ENCODE measurements at places on chromosomes 12 and 14.

- DNase-seq = no peak
Observed at GRCh38 chr12:13343375-13343774, 146.8 kb downstream of the EMP1 start.

DNA sequence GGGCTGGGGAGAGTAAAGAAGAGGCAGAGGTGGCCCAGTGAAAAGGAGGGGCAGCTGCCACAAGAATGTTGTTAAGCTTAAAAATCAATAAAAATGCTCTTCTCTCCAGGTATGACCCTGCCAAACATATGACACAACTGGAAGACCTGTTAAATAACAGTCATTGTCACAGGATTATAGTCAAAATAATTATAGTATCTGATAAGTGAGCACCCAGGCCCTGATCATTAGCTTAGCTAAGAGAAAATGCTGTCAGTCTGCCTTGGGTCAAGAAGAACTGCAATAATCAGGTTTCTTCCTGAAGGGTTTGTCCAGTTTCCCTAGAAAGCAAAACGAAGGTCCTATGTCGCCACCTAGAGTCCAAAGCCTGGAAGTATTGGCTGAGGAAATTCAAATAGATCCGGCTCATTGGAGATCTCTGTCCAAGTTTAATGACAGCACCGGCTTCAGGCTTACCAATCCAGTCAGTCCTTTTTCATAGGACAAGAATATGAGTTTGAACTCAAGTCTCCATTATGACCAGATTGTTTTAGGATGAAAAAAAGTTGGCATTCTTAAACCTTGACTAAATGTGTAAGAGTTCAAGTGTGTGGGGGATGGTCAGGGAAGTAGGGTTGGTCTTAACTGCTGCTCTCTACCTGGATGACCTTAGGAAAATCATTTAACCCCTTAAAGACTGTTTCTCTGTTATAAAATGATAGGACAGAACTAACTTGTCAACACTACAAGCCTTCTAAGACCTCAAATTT lies 22.5 kb upstream of the NKX2-8 start:
- DNase-seq = no peak

GRCh38 chr12:29415111-29415510 lies 34.1 kb upstream of the ERGIC2 start:
- DNase-seq = no peak

DNA sequence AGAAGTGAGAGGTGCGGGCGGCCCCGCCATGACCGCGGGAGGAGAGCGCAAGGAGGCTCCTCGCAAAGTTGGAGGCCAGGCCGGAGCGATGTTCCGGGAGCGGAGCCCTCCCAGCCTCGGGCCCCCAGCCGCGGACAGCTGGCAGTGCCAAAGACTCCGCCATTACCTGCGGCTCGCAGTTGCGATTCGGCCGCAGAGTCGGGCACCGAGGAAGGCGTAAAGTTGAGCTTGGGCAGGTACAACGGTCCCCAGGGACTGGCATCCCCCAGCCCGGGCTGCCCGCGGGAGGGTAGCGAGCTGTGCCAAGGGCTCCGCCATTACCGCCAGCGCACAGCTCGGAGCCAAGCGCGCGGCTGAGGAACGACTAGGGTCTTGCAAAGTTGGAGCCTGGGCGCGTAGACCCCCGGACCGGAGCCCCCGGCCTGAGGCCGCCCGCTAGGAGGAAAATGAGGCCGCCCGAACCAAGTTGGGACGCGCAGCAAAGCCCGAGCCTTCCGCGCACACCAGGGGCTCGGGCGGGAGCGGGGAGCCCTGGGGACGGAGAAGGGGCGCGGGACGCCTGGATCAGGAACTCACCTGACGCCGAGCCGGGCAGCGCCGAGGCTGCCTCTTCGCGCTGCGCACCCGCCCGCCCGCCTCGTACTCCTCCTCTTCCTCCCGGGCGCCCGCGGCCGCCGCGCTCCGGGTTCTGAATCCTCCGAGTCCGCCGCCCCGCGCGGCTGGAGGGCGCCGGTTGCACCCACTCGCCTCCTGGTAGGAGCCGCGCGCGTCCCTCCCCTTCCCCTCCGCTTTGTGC lies 677 bp downstream of the NOS1 start:
- DNase-seq = no peak

- no peak for DNase-seq
Observed at GRCh38 chr12:42945927-42946326, 356.4 kb upstream of the PRICKLE1 start.

DNA sequence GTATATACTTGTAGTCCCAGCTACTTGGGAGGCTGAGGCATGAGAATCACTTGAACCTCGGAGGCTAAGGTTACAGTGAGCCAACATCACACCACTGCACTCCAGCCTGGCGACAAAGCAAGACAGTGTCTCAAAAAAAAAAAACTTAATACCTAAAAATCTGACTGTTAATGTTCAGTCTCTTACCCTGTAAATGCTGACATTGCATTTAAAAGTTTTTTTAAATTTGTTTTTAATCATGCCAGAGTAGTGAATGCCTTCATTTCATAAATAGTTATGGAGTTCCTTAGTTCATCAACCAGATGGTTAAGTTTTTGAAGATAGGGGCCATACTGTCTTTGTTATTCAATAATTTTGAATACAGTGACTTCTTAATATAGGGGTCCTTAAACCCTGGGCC lies 21.2 kb downstream of the CAND1 start:
- DNase-seq = no peak

DNA sequence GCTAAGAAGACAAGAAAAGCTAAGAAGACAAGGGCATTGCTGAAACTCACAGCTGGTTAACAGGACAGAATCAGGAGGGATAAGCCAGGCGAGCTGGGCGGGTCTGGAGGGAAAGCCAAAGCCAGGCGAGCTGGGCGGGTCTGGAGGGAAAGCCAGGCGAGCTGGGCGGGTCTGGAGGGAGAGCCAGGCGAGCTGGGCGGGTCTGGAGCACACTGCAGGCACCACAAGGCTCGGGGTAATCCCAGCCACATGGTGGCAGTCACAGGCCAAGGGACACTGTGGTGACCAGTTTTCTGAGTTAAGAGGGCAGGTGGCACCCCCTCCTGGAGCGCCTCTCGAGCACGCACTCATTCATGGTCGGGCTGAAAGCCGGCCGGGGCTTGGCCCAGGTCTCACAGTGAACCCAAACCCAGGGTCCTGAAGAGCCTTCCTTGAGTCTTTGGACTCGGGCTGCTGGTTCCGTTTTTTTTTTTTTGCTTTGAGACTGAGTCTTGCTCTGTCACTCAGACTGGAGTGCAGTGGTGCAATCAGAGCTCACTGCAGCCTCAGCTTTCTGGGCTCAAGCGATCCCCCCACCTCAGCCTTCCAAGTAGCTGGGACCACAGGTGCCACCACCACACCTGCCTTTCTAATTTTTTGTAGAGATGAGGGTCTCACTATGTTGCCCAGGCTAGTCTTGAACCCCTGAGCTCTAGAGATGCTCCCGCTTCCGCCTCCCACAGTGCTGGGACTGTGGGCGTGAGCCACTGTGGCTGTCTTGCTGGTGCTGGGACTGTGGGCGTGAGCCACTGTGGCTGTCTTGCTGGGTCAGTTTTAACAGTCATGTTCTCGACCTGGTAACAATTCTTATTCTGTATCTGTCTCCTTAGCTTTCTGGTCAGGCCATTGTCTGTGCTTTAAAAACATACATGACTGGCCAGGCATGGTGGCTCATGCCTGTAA lies 40.2 kb downstream of the HSP90AA1 start:
- DNase-seq = no peak

GRCh38 chr14:31261859-31262731 lies 54.5 kb upstream of the HECTD1 start:
- DNase-seq = no peak

GRCh38 chr14:105392131-105393090 lies 5.9 kb upstream of the TEX22 start:
- DNase-seq = no peak

- no peak for DNase-seq
Observed at GRCh38 chr12:116556964-116557698, 2.0 kb upstream of the MAP1LC3B2 start.

DNA sequence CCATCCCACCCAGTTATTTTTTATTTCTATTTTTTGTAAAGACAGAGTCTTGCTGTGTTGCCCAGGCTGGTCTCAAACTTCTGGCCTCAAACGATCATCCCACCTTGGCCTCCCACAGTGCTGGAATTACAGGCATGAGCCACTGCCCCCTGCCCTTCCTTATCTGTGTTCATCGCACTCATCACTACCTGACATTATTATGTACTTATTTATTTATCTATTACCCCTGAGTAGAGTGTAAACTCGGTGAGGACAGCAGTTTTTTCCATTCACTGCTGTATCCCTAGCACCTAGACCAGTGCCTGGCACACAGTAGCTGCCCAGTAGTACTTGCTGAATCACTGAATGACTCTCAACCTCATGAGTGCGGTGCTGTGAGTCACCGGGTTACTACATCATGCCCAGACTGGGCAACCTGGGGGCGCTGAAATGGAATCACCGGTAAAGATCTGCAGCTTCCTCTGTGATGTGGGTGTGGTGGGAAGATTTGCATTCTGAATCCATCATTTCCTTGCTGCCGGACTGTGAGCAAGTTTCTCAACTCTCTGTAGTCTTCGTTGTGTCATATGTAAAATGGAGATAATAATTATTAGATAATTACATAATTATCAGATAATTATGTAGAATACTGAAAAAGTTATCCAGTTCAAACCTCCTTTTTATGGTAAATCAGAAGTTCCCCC lies 81.9 kb upstream of the USP44 start:
- no peak for DNase-seq

DNA sequence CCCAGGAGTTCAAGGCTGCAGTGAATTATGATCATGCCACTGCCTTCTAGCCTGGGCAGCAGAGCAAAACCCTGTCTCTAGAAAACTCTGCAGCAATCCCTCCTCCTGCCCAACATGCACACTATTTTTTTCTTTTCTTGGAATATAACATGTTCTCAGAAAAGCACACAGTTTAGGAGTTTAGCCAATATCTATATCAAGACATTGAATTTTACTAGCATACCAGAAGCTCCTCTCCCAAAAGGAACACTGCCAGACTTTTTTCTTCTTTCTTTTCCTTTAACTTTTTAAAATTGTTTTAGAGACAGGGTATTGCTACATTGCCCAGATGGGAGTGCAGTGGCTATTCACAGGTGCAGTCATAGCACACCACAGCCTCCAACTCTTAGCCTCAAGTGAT lies 107.1 kb upstream of the AEBP2 start:
- DNase-seq = no peak

- DNase-seq = no peak
Observed at GRCh38 chr14:79568594-79568993, 642.7 kb downstream of the DIO2 start.

DNA sequence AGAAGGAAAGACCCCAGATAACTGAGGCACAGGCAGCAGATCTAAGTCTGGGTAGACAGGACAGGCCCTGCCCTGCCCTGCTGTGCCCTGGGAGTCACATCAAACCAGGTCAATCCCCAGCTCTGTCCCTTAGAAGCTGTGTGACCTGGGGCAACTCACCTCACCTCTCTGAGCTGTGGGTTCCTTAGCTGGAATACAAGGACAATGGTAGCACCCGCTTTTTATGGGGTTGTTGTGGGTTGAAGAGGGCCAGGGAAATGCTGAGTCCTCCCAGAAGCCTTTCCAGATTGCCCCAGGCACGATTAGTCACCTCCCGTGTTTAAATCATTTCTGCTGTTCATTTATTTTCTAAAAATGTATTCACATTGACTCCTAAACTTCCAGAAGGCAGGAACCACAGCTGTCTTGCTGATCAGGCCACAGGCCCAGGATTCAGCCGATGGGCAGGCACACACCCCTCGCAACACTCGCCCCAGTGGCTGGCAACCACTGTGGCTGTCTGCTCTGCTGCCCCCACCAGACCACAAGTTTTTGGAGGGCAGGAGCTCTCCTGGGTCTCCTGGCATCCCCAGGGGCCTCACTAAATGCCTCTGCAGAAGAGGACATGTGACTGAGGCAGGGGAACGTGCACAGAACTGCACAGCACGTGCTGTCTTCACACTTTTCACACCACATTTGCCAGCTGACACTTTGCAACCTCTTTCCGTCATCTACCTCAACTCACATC lies 3.0 kb downstream of the SELPLG start:
- DNase-seq = no peak

- DNase-seq = no peak
Observed at GRCh38 chr12:25130741-25131188, 64.2 kb downstream of the DNAI7 start.

- no peak for DNase-seq
Observed at GRCh38 chr12:88181881-88182280, 39.8 kb downstream of the TMTC3 start.

- DNase-seq = no peak
Observed at GRCh38 chr12:119681111-119681510, 13.2 kb downstream of the PRKAB1 start.

- no peak for DNase-seq
Observed at GRCh38 chr14:104596927-104597351, 7.6 kb downstream of the TMEM179 start.

- no peak for DNase-seq
Observed at GRCh38 chr12:25497021-25497420, 56.1 kb downstream of the LMNTD1 start.

GRCh38 chr12:119730381-119730780 lies 62.4 kb downstream of the PRKAB1 start:
- DNase-seq = no peak

- DNase-seq = no peak
Observed at GRCh38 chr12:64813723-64814122, 10.7 kb upstream of the TBC1D30 start.

- DNase-seq = peak; percentile 17
Observed at GRCh38 chr14:68978172-68978911, 760 bp downstream of the ACTN1 start.

DNA sequence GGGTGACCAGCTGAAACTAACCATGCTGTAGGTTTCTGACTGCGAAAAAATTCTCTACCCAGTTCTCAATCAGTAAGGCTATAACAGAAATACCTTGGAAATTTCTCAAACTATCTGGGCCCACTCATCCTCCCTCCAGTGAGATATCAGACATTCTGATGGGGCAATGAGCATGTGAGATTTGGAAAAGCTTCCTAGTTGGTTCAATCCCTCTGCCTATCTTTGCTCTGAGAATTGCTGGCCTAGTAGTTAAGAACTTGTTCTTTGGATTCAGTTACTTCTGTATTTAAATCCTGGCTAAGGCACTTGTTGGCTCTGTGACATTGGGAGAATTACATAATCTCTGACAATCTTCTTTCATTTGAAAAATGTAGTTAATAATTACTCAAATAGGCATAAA lies 119.4 kb downstream of the SLC15A5 start:
- no peak for DNase-seq

DNA sequence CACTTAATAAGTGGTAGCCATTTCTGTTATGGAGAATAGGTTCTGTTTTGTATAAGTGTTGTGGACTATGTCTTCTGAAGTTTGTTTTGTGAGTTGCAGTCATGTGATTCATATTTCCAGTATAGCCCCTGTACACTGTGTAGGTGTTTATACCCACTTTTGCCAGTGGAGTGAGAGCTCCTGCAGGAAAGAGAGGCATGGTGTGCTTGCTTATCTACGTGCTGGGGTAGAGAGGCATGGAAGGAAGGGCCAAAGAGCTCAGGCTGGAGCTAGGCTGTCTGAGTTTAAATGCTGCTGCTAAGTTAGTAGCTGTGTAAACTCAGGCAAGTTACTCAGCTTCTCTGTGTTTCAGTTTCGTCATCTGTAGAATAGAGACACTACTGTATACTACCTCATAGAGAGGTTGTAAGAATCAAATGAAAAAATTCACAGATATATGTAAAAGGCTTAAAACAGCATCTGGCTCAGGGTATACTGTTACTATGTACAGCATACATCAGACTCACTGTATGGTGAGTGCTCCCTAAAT lies 88.2 kb upstream of the SLC38A2 start:
- no peak for DNase-seq

- no peak for DNase-seq
Observed at GRCh38 chr12:7134396-7135166, 4.4 kb downstream of the CLSTN3 start.
